A673 (cell line): ENCODE measurements at places on chromosomes 7 and 10.

GRCh38 chr10:28914701-28915100, 237.4 kb downstream of the BAMBI start:
- DNase-seq: peak; percentile 41

GRCh38 chr7:138538997-138539644, 79.1 kb downstream of the TRIM24 start:
- no peak for DNase-seq

DNA sequence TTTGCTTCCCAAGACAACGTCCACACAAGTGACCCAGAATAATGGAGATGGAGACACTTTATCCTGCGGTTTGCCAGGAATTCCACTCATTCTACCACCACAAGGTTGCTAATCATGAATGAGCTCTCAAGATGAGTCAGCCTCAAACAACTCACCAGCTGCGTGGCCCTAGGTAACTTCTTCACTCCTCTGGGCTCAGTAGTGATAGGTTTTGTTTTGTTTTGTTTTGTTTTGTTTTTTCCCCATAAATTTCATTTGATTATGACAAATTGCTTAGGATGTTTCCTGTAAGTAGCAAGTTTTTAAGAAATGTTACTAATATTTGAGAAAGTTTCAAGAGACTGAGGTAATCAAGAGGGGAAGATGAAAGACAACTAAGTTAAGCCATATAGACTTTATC, 286.8 kb downstream of the PARD3 start:
- DNase-seq: peak; percentile 67

- DNase-seq: peak; percentile 90
These were observed 43.2 kb downstream of the ASB13 start for GRCh38 chr10:5623081-5623748.
